OCI-LY7 (cell line): ENCODE measurements at places on chromosomes 3 and 15.

GRCh38 chr3:106823701-106824100 is 553.5 kb upstream of the CCDC54 start:
- DNase-seq: no peak

DNA sequence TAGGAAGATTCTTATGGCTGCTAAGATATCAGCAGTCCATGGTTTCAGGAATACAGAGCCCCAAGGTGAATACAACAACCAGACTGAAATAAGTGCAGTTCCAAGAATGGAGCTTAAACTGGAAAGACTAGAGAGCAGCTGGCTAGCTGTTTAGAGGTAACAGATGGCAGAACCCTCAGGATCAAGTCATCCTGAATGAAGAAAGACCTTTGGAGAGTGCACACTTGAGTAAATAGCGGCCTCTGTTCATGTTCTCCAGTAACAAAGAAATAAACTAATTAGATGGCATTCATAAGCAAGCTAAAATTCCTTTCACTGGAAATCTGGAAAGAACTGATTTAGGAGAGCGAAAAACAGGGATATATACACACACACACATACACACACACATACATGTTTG is 968.4 kb downstream of the FHIT start:
- no peak for DNase-seq

DNA sequence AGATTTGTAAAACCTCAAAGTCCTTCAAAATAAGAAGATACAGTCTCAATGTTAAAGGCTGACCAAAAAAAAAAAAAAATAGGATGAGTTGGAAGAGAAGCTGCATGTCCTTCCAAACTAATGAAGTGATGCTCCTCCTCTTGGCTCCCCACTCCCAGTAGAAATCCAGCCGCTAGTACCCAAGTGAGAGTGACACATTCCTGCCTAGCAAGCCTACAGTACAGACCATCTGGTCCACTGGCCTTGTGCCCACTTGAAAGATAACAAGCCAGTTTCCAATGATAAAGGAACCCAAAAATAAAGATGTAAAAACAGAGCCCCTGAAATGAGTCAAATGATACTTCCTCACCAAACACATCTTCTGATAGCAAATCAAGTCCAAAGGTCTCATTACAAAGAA is 258.7 kb upstream of the NSMCE3 start:
- DNase-seq: no peak

DNA sequence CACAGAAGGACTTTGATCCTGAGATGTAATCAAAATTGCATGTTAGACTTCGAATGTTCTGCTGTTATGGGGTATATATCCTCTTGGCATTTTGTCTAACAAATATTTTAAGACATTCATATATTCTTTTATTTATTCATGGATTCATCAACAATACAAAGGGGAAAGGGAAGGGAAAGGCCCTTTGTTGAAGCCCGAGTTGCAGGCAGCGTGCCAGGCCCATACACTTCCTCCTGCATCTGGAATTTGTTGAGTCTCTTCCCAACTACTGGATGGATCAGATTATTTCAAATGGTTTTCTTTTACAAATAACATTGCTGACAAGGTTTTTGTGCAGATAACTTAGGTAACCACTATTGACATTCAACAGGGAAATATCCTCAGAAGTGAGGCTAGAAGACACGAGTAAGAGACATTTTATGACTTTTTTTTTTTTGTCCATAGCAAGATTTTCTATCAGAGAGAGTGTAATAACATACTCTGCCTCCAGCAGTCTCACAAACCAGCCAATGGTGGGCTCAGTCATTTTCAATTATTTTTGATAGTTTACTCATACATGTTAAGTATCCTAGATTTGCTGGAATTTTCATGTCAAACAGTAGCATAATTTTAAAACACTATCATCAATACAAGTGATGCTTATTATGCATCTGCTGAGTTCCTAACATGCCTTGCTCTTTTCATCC is 94.3 kb downstream of the RPL39L start:
- DNase-seq: no peak

DNA sequence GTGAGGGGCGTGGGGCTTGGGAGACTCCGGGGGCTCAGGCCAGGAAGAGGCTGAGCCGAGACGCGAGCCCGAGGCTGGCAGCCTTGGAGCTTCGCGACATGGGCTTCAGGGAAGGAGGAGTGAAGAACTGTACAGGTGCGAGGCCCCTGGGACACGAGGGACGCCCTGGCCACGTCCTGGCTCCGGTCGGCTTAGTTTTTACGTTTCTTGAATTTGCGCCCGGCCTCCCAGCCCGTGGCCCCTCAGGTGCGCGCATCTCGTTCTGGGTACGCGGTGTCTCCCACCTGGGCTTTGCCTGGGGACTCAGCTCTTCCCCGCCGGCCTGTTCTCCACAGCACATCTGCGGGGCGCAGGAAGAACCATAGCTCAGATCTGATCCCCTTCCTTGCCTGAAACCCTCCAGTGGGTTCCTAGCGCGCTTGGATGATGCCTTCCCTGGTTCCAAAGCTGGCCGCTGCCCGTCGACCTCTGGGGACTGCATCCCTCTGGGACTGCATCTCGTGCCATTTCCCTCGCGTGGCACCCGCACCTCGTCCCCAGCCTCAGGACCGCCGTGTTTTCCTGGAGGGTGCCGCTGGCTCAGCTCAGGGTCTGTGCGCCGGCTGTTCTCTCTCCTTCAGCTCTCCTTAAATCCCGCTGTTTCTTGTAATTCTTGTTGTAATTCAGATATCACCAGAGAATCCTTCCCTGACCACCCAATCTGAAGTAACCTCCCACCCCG is 614 bp downstream of the CHCHD6 start:
- DNase-seq: no peak

DNA sequence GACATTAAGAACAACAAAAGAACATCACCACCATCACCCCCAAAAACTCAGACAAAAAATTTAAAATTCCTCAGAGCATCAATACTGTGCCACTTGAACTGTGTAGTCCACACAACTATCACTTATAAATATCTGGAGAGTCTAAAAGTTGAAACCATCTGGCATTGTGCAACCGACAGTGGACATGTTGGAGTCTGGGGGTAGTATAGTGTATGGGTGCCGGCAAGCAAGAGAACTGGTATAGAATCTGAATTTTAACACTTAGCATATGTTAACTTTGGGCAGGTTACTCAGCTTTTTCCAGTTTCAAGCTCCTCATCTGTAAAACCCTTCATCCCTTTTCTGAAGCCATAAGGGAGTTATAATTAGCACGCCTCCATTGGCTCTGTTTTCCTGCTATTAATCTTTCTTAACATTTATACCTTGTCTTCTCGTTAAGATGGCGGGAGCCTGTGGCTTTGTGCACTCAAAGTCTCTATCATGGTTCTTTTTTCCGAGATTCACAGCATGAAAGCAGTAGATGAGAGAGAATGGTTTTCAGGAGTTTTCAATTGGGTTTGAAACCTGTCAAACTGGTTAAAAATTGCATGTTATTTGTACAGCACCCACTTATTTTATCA is 255.7 kb upstream of the TBL1XR1 start:
- no peak for DNase-seq

DNA sequence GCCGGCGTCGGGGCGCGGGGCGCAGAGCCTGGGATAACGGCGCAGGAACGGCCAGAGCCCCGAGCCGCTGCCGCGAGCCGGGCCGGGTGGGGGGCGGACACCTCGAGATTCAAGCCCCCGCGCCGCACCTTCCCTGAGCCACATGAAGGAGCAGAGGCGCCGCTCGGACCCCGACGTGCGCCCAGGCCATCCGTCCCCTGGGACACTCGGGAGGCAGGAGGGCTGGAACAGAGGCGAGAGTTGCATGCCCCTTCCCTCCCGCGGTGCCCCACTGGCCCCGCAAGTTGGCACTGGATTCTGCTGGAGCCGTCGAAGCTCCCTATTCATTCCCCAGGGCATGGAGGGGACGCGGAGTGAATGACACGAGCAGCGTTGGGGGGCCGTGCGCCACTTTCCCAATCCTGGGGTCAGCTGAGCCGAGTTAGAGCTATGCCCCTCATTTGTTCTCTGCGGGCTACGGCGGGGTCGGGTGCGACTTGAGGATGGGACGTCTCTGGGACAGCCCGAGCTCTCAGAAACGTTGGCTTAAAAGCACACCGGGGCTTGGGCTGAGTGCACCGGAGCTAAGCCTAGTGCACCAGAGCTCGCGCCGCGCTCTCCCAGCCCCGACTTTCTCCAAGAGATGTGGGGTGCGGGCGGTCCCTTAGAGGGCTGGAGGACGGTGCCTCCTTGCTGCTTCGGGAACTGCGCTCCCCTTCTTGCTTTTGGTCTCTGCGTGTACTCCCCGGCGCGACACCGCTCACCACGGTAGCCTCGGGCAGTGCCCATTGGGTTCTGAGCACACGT is 588 bp downstream of the SLC6A1 start:
- no peak for DNase-seq

DNA sequence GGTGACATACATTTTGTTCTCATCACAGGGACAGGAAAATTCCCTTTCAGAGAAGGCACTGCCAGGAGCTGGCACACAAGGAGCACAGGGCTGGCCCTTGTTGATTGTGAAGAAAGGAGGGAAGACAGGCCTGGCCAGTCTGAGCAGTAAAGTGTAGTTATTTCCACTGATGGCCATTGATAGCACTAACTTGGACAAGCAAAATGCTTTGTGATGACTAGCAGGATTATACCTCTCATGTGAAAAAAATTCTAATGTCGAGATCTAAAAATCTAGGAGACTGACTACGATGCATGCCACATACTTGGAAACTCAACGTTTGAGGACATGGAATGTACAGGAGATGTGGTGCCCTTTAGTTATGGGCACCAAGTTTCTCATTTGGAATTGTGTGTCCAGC is 54.3 kb upstream of the ST8SIA2 start:
- DNase-seq: no peak

DNA sequence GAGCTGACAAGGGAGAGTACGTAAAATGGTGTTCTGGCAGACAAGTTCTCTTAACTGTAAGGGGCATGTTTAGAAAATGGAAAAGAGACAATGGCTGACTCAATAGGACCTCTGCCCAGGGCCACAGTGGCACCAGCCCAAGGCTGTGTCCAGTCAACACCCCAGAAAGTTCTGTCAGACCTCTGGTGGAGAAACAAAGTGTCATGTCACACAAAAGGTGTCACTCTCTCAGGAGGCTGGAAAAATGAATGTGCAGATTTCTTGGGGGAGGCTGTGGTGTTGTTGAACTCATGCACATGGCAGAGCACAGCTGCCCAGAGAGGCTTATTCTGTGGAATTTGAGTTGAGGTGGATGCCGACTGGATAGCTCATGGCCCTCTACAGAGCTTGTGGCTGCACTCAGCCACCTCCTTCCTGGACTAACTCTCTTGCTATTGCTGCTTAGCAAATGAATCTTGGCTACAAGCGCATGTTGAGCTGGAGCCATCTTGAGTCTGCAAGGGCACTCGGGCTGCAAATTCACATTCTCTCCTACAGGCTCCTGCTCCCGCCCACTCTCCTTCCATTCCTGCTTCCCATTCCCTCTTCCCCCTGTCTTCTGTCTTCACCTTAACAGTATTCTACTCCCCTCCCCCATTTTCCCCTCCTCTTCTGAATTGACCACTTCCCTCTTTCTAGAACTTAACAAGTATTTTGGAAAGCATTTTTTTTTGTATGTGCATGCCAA is 55.8 kb upstream of the SLC7A14 start:
- no peak for DNase-seq

- DNase-seq: no peak
These were observed 38.0 kb downstream of the SENP2 start for GRCh38 chr3:185623939-185624665.

DNA sequence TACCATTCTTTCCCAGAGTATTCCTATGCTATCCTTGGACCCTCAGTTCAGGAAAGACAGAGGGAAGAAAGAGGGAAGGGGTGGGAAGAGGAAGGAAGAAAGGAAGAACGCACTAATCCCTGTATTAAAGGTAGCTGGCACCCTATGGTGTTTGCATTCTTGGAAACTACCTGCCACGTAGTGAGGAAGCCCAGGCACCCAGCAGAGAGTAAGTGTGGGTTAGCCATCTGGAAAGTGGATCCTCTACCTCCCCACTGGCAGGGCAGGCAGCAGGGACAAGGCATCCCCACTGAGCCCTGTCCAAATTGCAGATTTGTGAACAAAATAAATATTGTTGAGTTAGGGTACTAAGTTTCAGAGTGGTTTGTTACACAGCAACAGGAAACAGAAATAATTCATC is 8.8 kb downstream of the RBP1 start:
- DNase-seq: no peak

GRCh38 chr3:12479919-12480427 is 4.3 kb upstream of the TSEN2 start:
- peak; percentile 64 for DNase-seq

DNA sequence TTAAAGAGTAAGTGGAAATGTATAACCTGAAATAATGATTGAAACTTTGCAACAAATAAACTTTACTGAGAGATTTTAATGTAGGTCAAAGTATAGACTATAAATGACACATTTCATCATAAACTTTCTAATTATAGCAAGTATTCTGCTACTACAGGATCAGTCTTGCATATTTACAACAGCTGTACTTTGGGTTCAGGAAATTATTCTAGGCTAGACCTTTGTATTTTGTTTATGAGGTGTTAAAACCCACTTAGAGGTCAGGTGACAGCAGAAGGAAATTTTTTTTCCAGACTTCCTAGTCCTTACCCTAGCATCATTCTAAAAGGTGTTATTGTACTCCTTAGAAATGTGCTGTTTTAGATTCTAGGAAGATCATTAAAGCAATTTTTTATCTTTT is 2.3 kb downstream of the RNF7 start:
- DNase-seq: no peak

DNA sequence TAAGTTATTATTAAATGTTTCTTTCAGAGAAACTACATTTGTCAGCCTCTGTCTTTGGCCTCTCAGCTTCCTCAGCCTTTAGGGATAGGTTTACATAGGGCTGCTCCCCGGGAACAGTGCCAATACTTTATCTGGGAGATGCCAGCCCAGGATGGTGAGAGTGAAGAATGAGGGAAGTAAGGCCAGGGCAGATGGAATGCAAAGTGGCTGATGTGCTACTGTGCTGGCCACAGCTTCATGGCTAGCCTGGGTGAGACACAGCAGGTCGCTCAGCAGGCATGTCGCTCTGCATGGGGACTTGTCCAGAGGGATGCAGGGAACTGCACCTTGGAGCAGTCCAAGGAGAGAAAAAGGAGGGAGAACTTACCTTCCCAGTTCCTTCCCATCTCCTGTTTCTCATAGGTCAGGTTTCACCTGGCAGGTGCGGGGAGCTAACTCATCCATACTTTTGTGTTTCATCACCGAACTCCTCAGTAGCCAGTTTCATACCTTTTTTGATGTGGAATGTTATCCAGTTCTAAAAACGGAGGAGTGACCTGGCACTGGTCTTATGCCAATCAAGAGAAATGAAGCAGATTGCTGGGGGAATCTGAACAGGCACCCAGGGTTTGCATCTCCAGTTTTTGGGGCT is 30.9 kb upstream of the C15orf39 start:
- DNase-seq: no peak

GRCh38 chr3:126107203-126107939 is 23.4 kb upstream of the SLC41A3 start:
- DNase-seq: no peak

- no peak for DNase-seq
These were observed 184.0 kb downstream of the IGSF11 start for GRCh38 chr3:118850687-118851086.

GRCh38 chr3:192840143-192840836 is 77.4 kb downstream of the MB21D2 start:
- DNase-seq: no peak

- DNase-seq: no peak
These were observed 272.3 kb downstream of the IL5RA start for GRCh38 chr3:2837910-2838309.

- no peak for DNase-seq
These were observed 84.8 kb downstream of the PPCDC start for GRCh38 chr15:75107908-75108838.
